ENCODE measurements at places on chromosomes 1 and 21. TPM values are rescaled to one million over a fixed set of nuclear protein-coding genes. Genes with fewer than 3 reads are reported as not detected.

Gene OR2AJ1
- not detected for total RNA-seq

Gene ECE1
- total RNA-seq, result 496 TPM

Gene LCE1C
- not detected for total RNA-seq

Gene PRAMEF18
- total RNA-seq, result not detected

Gene SHISAL2A
- not detected for total RNA-seq

Gene TENT5C
- 0.12 TPM for total RNA-seq

Gene RYR2
- total RNA-seq, result not detected

Gene OR2L8
- not detected for total RNA-seq

Gene HCRTR1
- 1.4 TPM for total RNA-seq

Gene HPDL
- 5.6 TPM for total RNA-seq

Gene PROK1
- total RNA-seq, result not detected

Gene SLC2A5
- not detected for total RNA-seq

Gene APCS
- total RNA-seq, result not detected

Gene FYB2
- total RNA-seq, result not detected

Gene CD244
- total RNA-seq, result not detected

Gene CRABP2
- 1.0 TPM for total RNA-seq

Gene SGIP1
- 68.9 TPM for total RNA-seq

Gene RAD54L
- 18.9 TPM for total RNA-seq

Gene HOOK1
- not detected for total RNA-seq

Gene MROH7
- total RNA-seq, result not detected

Gene KLF17
- not detected for total RNA-seq

Gene LBR
- 119 TPM for total RNA-seq

Gene CAMK2N1
- 11.9 TPM for total RNA-seq

Gene AGT
- total RNA-seq, result not detected

Gene MYBPH
- not detected for total RNA-seq

Gene TMEM51
- 13.7 TPM for total RNA-seq
